Pancreas (tissue), 10 donors: ENCODE measurements at places on chromosomes 2 and 18. TPM values are rescaled to one million over a fixed set of nuclear protein-coding genes. Genes with fewer than 3 reads are reported as not detected.

SP5 gene
- total RNA-seq: 2.0 TPM

USP34 gene
- 45.5 TPM for total RNA-seq

SGO2 gene
- 0.55 TPM for total RNA-seq

GRCh38 chr2:52931660-52932059 lies 835.9 kb upstream of the CHAC2 start:
- DNase-seq: no peak

GRCh38 chr18:43879415-43879814 lies 602.1 kb upstream of the SYT4 start:
- no peak for DNase-seq

DNA sequence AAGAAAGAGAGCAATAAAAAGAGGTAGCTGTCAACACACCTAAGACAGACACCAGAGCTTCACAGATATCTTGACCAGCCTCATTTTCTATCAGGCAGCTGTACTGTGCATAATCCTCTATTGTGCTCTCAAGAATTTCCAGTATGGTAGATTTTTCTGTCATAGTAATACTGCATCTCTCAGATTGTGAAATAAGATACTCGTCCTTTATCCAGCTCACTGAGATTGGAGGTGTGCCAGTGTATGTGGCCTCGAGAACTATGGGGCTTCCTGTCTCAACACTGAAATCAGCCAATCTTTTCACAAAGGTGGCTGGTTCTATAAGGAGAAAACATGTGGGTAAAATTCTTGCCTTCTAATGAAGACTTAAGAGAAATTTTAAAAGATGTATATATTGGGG lies 88.9 kb downstream of the TTN start:
- no peak for DNase-seq

- DNase-seq: no peak
Observed at GRCh38 chr18:23453680-23454058, 582 bp downstream of the RIOK3 start.

GRCh38 chr2:45978302-45978859 lies 318.8 kb upstream of the EPAS1 start:
- no peak for DNase-seq
